Right ventricle myocardium inferior (tissue), 1 donor: ENCODE measurements at places on chromosomes 1 and 21. TPM values are rescaled to one million over a fixed set of nuclear protein-coding genes. Genes with fewer than 3 reads are reported as not detected.

DNA sequence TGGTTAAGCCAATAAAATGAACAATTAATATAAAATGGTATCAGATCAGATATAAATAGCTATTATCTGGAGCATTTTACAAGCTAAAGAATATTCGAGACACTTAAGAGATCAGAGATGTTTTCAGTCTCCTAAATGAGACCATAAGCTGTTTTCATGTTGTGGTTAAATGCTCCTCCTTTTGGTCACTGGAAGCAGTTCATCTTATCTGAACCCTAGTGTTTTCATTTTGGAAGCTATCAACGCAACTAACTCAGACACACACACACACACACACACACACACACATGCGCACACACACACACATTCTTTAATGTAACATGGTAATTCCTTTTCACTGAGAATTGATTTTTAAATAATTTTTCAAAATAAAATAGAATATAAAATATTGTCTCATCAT is 10.0 kb upstream of the LRRC8C start:
- no peak for DNase-seq

BECN2 gene
- not detected for total RNA-seq

DNA sequence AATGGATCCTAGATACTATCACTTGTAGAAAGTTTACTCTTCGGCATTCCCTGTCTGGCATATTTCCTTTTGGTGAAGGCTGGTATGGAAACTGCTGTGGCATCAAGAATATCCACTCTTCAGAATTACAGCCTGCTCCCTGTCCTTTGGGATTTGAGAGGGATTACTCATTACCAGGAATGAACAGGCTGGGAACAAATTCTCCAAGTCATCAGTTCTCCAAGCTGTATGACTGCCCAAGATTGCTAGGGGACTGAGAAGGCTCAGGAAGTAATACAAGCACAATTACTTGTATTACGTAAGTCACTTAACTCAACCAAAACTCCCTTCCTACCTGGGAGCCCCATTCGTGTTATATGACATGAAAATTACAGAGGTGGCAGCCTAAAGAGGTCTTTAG is 49.6 kb downstream of the CD58 start:
- no peak for DNase-seq

DNA sequence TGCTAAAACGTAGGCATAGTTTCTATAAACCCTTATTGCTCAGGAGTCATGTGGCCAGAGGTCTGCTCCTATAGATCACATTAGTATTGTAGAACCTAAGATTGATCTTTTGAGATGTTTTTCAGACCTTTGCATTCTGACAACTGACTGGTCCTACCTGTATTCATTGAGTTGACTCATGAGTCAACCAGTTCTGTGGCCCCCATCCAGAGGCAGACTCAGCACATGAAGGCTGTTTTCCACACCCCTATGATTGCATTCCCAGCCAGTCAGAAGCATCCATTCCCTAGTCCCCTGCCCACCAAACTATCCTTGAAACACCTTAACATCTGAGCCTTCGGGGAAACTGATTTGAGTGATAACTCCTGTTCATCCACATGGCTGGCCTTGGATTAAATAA is 451.7 kb downstream of the SIPA1L2 start:
- DNase-seq, result no peak

TNFRSF9 gene
- total RNA-seq, result not detected

DNA sequence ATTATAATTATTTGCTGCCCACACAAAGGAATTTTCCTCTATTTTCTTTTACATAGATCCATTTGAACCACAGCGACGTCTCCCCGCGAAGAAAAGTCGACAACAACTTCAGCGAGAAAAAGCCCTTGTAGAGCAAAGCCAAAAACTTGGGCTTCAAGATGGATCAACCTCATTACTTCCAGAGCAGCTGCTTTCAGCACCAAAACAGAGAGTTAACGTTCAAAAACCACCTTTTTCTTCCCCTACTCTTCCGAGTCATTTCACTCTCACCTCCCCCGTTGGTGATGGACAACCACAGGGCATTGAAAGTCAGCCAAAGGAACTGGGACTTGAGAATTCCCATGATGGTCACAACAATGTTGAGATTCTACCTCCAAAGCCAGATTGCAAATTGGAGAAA is 7.2 kb downstream of the GORAB start:
- peak; percentile 15 for DNase-seq

DNA sequence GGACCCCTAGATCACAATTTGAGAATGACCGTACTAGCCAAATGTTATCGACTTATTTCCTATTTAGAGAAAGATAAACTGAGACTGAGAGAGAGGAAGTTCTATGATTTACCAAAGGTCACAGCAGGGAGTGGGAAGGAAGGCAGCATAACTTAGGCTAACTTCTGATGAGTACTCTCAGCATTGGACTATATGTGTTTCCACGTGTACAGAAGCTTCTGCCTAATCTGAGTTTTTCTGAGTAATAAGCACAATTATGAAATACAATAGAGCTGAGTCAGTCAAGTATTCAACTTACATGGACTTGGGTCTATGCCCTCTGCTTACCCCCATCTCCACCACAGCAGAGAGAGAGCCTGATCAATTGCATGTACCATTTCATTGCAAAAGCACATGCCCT is 88.1 kb upstream of the HIVEP3 start:
- no peak for DNase-seq
